ENCODE measurements at places on chromosomes 16 and 17. TPM values are rescaled to one million over a fixed set of nuclear protein-coding genes. Genes with fewer than 3 reads are reported as not detected.

MGAT5B gene
- 2.6 TPM for total RNA-seq

ROGDI gene
- 16.0 TPM for total RNA-seq

C16orf95 gene
- 5.5 TPM for total RNA-seq

DNAI2 gene
- not detected for total RNA-seq

ZNF689 gene
- 17.0 TPM for total RNA-seq

SLC2A4 gene
- total RNA-seq = under 0.01 TPM

KRT40 gene
- total RNA-seq = not detected

KRTAP4-12 gene
- total RNA-seq = not detected

KRTAP4-7 gene
- not detected for total RNA-seq

ACE gene
- total RNA-seq = 16.4 TPM

GAST gene
- total RNA-seq = not detected

CRHR1 gene
- not detected for total RNA-seq

ABCA8 gene
- total RNA-seq = 0.49 TPM

ABCA10 gene
- 5.0 TPM for total RNA-seq

TRPV2 gene
- total RNA-seq = 64.4 TPM

Data from hair follicle dermal papilla cell (primary cell).